Non-pigmented ciliary epithelial cell (primary cell): ENCODE measurements at places on chromosomes 3 and 15.

DNA sequence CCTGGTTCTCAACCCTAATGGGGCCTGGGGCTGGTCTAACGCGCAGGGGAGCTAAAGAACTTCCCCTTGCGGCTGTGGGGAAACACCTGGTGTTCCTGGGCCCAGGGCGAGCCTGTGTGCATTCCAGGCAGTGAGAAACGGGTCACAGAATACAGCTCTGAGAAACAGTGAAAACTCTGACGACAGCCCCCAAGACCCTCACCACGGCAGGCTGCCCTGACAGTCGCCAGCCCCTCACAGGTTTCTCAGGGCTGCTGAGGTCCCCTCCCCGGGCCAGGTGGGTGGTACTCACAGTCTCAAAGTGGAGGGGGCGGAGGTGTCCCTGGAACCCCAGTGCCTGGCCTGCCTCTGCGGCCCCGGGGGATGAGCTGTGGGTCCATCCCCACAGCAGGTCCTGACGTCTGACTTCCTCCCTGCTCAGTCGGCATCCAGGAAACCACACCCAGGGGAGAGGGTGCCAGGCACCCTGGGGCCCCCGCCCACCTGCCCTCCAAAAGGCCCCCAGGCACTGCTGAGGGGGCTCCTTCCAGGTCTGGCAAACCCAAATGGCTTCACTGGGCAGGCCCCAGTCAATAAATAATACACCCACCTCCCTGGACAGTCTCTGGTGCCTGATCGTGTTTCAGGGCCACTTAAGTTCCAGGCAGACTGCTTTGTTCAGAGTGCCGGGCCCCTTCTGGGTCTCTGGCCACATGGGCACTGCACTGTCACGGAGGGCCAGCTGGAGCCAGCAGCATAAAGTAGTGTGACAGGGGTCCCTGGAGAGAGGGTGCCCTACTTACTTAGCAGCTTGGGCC, 57.7 kb downstream of the IQSEC1 start:
- no peak for DNase-seq

GRCh38 chr15:80932989-80933388, 56.6 kb downstream of the MESD start:
- DNase-seq = no peak

DNA sequence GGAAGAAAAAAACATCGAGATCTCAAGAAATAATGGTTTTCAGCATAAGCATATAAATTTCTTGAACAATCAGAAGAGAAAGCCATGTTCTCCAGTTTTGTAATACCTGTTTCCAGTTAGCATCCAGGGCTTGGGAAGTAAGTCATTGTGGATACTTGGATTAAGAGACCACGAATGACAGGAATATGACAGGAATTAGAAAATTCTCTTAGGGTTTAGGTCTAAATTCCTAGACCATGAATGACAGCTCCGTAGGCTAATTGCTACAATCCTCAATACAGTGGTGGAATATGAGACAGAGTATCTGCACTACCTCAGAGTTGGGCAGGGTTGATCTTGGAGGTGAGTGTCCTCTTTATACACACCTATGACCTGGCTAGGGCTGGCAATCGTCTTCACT, 517.5 kb downstream of the NTRK3 start:
- DNase-seq = no peak

DNA sequence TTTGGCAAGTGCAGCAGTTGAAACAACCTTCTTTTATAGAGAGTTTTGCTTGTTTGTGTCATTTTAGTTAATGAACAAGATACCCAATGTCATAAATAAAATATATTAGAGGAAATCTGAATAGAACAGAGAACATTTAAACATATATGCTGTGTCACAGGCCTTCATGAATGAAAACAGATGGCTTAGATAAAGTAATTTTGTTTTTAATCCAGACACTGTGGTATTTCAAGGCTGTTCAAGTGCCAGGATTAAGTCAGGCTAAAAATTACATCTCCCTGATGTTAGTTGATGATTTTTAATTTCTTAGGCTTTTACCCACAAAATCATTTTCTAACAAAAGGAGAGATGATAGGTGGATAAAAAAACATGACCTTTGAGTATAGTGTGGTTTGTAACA, 4.9 kb upstream of the ACKR4 start:
- no peak for DNase-seq

GRCh38 chr15:60079210-60079609, 75.1 kb downstream of the FOXB1 start:
- DNase-seq = no peak

- DNase-seq = no peak
Observed at GRCh38 chr3:4831580-4831950, 147.7 kb upstream of the BHLHE40 start.

GRCh38 chr15:77251662-77252061, 168.2 kb downstream of the PEAK1 start:
- DNase-seq = no peak

GRCh38 chr3:105662306-105662705, 206.5 kb downstream of the CBLB start:
- no peak for DNase-seq

DNA sequence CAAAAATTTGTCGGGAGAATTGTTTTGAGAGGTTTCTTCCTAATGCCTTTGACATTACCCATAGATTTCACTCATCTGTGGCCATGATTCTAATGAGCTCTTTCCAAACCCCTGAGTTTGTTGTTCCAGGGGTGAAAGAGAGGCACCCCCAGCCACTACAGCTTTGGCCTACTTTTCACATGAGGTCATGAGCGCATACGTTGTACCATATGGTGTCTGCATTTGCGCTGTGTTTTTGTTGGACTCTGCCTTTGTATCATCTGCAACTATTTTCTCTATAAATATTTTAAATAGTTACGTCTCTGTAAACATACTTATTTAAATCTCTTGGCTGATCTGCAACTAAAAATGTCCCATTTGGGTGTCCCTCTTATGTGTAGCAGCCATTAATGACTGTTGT, 107.9 kb downstream of the LRTM1 start:
- DNase-seq = no peak

GRCh38 chr15:73751511-73751898, 1.6 kb downstream of the INSYN1 start:
- DNase-seq = no peak

DNA sequence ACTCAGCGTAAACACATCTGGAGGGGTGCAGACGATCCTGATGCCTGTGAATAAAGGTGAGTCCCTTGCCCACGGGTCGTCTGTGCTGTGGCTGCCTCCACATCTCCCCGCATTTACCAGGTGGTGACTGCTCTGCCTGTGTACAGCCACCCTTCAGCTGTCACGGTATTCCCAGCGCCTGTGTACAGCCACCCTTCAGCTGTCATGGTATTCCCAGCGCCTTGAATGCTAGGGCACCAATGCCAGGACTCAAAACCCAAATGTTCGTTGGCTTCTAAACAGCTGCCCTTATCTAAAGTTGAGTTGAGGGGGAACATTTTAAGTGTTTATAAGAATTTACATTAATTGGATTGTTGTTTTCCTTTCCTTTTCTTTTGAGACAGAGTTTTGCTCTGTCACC, 27.4 kb downstream of the MAP6D1 start:
- DNase-seq = no peak

DNA sequence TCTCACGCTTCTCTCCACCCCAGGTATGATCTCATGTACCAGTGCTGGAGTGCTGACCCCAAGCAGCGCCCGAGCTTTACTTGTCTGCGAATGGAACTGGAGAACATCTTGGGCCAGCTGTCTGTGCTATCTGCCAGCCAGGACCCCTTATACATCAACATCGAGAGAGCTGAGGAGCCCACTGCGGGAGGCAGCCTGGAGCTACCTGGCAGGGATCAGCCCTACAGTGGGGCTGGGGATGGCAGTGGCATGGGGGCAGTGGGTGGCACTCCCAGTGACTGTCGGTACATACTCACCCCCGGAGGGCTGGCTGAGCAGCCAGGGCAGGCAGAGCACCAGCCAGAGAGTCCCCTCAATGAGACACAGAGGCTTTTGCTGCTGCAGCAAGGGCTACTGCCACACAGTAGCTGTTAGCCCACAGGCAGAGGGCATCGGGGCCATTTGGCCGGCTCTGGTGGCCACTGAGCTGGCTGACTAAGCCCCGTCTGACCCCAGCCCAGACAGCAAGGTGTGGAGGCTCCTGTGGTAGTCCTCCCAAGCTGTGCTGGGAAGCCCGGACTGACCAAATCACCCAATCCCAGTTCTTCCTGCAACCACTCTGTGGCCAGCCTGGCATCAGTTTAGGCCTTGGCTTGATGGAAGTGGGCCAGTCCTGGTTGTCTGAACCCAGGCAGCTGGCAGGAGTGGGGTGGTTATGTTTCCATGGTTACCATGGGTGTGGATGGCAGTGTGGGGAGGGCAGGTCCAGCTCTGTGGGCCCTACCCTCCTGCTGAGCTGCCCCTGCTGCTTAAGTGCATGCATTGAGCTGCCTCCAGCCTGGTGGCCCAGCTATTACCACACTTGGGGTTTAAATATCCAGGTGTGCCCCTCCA, 19.1 kb downstream of the TYRO3 start:
- DNase-seq = no peak

- DNase-seq = no peak
Observed at GRCh38 chr3:52528586-52529375, 4.9 kb downstream of the NT5DC2 start.

DNA sequence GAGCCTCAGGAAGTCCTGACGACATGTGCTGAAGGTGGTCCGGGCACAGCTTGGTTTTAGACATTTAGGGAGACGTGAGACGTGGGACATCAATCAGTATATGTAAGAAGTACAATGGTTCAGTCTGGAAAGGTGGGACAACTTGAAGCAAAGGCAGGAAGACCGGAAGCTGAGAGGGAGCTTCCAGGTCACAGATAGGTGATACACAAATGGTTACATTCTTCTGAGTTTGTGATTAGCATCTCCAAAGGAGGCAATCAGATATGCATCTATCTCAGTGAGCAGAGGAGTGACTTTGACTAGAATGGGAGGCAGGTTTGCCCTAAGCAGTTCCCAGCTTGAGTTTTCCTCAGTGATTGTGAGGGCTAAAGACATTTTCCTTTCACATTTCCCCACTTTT, 282.1 kb downstream of the RYR3 start:
- no peak for DNase-seq

DNA sequence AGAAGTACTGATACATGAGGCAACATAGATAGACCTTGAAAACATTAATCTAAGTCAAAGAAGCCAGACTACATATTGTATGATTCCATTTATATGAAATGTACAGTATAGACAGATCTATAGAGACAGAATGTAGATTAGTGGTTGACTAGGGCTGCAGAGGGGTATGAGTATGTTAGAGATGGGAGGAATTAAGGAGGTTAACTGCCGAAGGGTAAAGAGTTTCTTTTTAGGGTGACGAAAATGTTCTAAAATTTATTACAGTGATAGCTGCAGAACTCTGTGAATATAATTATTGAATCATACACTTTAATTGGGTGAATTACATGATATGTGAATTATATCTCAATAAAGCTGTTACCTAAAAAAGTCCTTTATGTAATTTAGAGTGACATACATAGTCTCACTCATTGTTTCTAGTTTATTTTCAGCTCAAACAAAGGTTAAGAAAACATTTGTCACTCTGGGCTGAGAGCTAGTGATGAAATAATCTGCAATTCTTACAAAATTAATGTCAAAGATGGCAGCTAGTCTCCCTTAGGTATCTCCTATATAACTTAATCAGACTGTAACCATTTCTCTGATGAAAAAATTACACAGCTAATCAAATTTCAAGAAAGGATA, 61.4 kb downstream of the DENND4A start:
- DNase-seq = no peak

DNA sequence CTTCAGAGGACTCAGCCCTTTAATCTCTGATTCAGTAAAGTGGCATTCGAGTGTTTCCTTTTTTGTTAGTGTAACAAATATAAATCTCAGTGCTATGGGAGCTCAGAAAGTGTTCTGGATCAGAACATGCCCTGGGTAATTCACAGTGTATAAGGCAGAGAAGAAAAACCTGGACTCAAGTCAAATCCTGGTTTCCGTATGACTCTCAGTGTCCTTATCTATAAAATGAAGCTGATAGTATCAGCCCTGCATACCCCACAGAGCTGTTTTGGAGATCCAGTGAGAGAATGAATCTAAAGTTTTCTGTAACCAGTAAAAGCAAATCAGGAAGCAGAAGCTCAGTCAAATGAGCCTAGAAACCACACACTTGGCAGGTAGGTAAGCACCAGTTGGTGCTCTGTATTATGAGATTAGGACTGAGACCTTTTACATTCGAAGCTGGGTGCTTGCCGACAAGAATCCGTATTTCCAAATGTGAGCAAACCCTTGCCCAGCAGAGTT, 67.2 kb downstream of the IL1RAP start:
- DNase-seq = no peak

- DNase-seq = no peak
Observed at GRCh38 chr3:138256022-138256421, 68.9 kb downstream of the ARMC8 start.

DNA sequence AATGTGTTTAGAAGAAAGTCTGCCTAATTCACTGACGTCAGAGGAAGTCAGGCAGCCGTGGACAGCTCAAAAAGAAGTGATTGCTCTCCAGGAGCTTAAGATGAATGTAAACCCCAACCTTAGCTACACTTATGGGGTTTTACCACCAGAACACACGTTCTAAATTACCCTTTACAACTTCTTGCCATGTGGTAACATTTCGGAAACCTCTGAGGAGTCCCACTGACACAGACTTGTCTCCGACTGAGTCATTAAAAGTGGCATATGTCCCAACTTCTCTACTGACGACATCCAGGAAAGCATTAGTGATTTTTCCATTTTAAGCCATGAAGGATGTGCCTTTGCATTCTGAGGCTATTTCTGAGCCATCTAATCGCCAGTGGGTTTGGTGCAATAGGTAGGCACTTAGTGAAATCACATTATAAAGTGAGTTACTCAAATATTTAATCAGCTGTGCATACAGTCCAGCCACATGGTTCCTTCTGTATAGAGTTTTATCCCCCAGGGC, 32.4 kb downstream of the C2CD4A start:
- no peak for DNase-seq

GRCh38 chr3:68135067-68135466, 480.7 kb upstream of the SUCLG2 start:
- no peak for DNase-seq

- no peak for DNase-seq
Observed at GRCh38 chr3:170641510-170642236, 55.8 kb upstream of the SLC7A14 start.

DNA sequence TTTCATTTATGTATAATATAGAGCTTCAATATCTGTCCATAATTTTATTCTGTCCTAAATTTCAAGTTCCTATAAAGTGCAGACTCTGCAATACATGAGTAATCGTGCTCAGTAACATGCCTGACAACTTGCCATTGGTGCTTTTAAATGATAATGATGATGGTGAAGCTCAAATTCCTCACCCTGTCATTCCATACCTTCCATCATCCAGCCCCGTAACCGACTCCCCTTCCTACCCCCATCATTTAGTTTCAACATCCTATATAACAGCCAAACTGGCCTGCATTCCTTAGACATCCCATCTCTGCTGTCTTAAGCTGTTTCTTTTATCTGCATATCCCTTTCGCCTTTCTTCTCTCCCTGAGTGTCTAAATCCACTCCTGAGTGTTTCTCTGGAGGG, 67.2 kb upstream of the DLG1 start:
- no peak for DNase-seq

GRCh38 chr3:51657234-51657633, 13.8 kb upstream of the TEX264 start:
- DNase-seq = no peak

DNA sequence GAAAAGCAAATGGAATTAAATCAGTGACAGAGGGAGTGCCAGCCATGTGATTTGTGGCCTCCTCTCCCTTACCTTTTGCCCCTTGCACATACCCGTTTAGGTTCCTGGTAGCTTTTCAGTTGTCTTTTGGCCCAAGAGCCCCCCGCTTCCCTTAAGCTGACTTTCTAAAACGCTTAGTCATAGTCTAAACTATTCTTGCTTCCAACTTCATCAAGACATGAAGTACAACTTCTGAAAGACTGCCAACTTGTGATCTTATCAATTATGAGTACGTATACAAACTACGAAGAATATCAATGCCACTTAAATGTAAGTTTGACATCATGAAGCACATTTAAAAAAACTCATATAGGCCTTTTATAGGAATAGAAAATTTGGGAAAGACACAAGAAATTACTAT, 61.9 kb downstream of the EIF3J start:
- peak; percentile 70 for DNase-seq
